ENCODE measurements at places on chromosomes 7 and 10.

GRCh38 chr10:80567292-80567691 lies 29.6 kb downstream of the SH2D4B start:
- no peak for DNase-seq

- DNase-seq, result no peak
These were observed 163.9 kb downstream of the COBL start for GRCh38 chr7:51152706-51153200.

GRCh38 chr7:47652591-47652990 lies 70.7 kb upstream of the TNS3 start:
- no peak for DNase-seq

- DNase-seq, result no peak
These were observed 77.8 kb upstream of the LRRC17 start for GRCh38 chr7:102834999-102835398.

GRCh38 chr10:17880601-17881000 lies 71.1 kb upstream of the SLC39A12 start:
- no peak for DNase-seq

GRCh38 chr7:130141161-130141883 lies 63.9 kb downstream of the TMEM209 start:
- DNase-seq, result peak; percentile 5

DNA sequence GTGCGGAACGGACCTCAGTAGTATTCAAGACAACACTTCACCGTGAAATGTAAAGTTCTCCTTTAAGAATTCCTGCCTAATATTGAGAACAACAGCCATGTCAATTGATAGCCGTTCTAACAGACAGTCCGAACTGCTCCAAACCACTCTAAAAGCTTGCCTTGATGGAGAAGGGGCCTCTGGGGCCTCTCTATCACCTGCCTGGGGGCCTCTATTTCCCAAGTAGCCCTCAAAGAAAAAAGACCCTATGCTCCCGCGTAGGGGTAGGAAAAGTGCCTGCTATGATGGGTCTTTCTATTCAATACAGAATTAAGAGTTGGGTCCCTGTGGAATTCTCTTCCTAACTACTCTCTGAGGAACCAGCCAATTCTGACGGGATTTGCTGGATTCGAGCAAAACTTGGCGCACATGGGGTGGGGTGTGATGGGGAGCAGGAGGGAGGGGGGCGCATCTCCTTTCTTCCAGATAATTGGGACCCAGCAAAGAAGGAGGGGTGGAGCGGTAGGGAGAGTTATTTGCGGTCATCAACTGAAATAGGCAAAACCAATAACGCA lies 8.3 kb upstream of the DLX6 start:
- no peak for DNase-seq

GRCh38 chr7:38669965-38670520 lies 38.9 kb upstream of the AMPH start:
- DNase-seq, result no peak

DNA sequence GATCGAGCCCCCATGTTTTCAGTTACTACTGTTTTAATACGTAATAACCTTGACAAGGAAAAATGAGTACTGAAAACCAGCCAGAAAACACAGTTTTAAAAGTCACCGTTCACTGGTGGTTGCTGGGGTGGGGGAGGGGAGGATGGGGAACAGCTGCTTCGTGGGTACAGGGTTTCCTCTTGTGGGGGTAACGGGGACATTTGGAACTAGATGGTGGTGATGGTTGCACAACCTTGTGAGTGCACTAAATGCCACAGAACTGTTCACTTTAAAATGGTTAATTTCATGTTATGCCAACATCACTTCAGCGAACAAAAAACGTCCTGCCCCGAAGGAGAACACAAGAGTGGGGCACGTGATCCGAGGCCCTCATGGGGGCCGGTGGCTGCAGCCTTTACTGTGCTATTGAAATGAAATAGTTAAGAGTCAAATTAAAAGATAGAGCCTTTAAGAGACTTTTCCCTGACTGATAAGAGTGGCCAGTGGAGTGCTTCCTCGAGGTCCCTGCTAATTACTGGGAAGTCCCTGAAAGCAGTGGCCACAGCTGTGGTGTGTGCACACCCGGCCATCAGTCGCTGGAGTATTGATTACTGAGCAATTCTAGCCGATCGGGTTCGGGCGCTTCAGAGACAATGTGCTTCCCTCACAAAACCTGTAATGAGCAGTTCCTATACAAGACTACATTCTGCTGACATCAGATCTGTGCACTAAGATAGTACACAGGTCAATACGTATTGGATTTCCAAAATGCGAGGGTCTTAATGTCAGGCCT lies 80.3 kb downstream of the EBF3 start:
- DNase-seq, result no peak

GRCh38 chr10:104349623-104350126 lies 4.0 kb upstream of the CFAP58 start:
- DNase-seq, result no peak

GRCh38 chr10:6148908-6149307 lies 53.8 kb upstream of the PFKFB3 start:
- DNase-seq, result no peak

- no peak for DNase-seq
These were observed at the start of gene AKR1C4 for GRCh38 chr10:5196702-5197113. Gene AKR1C4, plus strand, starts transcription at chr10:5196837. Its CDS starts 31 bp downstream, at chr10:5196868.

GRCh38 chr10:23341004-23341403 lies 3.6 kb downstream of the C10orf67 start:
- DNase-seq, result no peak

DNA sequence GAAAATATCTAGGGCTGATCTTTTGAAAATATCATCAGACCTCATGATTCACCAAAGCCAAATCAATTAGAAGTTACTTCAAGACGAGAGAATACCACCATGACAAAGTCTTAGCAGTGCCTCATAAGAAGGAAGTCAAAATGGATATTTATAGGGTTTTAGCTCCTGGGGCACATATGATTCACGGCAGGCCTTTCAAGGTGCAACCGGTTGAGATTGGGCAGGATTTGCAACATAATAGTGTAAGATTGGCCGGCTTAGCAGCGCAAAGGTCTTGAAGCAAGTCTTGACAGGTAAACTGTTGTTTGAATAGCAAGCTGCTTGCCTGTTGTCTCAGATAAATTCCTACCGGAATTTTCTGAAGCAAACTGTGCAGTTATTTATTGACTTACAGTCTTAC lies 17.5 kb downstream of the ADRB1 start:
- no peak for DNase-seq

DNA sequence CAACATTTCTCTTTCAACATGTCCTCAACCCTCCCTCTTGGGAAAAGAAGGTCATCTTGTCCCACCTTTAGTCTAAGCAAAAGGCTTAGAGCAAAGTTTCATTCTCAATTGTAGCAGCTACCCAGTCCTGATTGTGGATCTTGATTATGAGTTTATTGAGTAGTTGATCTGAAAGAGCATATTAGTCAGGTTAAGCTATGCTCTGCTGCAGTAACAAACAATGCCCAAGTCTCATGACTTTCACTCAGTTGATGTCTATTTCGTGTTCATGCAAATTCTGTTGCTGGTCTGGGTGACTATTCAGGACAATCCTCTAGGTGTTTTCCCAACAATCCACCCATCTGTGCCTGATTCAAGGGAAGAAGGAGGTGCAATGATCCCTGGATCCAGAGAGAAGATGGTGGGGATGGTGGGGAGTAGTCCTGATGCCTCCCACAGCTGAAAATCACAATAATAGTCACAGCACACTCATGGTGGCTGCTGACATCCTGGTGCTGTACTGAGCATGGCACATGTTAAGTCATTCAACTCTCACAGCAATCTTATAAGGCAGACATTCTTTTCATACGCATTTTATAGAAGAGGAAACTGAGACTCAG lies 54.7 kb downstream of the NPTX2 start:
- no peak for DNase-seq

DNA sequence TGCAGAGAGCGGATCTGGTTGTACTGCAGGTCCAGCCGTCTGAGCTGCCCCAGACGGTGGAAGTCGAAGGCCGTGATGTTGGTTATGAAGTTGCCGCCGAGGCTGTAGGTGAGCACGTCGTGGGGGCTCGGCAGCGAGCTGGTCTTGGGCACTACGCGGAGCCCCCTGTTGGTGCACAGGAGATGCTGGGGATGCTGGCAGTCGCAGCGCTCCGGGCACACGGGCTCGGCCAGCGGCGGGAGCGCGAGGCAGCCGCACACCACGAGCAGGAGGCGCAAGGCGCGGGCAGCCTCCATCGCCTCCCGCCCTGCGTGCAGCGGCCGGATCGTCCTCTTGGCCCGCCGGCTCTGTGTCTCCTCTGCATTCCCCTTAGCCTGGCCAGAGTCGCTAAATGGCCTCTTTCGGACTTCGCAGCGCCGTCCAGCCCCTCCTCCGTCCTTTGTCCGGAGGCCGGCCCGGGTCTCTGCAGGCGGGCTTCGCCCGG lies 337 bp downstream of the TRIL start:
- no peak for DNase-seq

DNA sequence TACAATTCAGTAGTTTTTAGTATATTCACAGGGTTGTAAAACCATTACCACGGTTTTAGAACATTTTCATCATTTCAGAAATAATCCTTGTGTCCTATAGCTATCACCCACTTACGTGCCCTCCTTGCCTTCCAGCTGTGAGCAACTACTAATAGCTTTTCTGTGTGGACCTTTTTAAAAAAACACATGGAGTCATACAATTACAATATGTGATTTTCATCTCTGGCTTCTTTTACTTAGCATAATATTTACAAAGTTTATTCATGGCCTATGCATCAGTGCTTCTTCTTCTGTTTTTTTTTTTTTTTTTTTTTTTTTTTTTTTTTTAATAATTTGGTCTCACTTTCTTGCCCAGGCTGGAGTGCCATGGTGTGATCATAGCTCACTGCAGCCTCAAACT lies 76.1 kb downstream of the CDK14 start:
- no peak for DNase-seq

- no peak for DNase-seq
These were observed 745 bp downstream of the TCERG1L start for GRCh38 chr10:131310551-131311401.

DNA sequence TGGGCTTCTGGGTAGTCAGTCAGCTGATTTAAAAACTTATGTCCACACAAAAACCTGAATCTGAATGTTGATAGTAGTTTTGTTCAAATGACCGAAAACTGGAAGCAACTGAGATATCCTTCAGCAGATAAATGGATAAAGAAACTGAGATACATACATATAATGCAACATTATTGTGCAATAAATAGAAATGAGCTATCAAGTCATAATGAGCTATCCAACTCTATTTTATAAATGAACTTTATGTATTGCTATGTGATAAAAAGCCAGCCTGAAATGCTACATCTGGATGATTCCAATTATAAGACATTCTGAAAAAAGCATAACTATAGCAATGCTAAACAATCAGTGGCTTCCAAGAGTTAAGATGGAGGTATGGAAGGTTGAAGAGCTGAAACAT lies 748.7 kb downstream of the TNS3 start:
- DNase-seq, result no peak

GRCh38 chr10:127278001-127278400 lies 81.6 kb upstream of the INSYN2A start:
- DNase-seq, result no peak

DNA sequence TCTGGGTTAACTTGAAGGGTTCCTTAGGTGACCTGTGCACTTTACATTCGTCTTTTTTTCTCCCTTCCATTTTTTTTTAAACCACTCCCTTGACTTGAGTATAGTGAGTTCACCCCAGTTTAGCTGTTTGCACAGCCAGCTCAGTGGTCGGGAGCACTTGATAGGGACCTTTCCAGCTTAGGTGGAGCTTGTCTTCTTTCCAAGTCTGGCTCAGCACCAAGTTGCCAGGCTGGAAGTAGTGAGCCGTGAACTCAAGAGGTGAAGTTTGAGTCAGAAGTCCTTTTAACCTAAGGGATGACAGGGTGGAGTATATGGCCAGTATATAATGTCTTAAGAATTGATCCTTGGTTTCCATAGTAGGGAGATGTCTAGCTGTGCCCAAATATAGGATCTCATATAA lies 7.2 kb downstream of the DNAH11 start:
- no peak for DNase-seq

DNA sequence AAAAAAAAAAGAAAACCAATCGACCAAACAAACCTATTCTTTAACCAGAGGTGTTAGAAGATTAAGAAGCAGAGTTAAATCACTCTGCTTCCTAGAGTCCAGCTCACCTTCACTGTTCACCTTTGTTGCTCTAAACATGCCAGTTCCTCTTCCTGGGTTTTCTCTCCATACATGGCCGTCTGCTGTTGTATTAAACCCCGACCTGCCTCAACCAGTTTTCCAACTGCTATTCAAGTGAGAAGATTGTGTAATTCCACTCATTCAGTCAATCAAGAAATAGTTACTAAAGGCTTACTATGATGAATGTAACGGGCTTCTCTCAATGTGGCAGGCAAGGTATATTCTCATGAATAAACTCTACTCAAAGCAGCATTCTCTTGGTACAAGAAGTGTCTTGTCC lies 8.8 kb downstream of the AASS start:
- no peak for DNase-seq

DNA sequence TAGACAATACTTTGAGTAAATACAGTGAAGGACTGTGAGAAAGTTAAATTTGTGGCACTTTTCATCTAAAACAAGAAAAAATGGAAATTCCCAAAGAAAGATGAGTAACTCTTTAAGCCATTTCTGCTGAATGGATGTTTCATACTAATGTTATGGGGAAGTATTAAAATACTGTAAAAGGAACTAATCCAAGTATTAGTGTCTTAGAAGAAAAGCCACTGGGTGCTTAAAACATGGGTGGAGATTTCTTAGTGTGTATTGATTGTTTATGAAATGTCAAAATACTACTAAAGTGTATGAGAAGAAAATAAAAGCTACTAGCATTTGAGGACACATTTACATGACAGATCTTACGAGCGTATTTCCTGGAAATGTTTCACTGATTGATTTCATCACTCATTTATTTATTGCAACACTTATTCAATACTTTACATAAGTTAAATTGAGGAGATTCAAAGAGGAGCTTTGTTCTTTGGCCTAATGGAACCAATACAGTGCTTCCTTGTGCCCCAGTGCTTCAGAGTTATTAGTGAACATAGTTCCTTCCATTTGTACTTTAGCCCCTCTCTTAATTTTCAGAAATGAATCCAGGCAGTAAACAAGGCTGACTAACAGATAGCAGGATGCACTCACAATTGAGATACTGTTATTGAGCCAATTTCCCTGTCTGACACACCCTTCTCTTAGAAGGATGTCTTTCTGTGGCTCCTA lies 155.5 kb upstream of the AHR start:
- no peak for DNase-seq

DNA sequence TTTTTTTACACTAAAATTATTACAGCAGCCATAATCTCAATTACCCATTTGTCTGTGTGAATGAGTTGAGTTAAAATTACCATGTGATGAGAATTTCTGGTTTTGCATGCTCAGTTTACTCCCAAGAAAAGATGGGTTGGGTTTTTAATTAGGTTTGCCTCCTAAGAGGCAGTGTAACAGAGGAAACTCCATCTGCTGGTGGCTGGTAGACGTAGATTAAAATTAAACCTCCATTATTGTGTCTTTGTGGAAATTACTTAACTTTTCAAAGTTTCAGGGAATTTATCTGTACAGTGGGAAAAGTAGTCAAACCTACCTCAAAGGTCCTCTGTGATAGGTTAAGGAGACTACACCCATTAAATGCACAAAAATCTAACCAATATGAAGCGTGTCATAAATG lies 954.2 kb downstream of the PCDH15 start:
- no peak for DNase-seq

GRCh38 chr10:1712944-1713671 lies 24.2 kb downstream of the ADARB2 start:
- no peak for DNase-seq
